ENCODE measurements at places on chromosomes 7 and 10.

GRCh38 chr10:7478727-7479457 is 68.1 kb upstream of the SFMBT2 start:
- no peak for DNase-seq

- DNase-seq: no peak
Observed at GRCh38 chr7:17590221-17590620, 291.8 kb downstream of the AHR start.

GRCh38 chr10:32237644-32238345 is 109.2 kb downstream of the EPC1 start:
- no peak for DNase-seq

DNA sequence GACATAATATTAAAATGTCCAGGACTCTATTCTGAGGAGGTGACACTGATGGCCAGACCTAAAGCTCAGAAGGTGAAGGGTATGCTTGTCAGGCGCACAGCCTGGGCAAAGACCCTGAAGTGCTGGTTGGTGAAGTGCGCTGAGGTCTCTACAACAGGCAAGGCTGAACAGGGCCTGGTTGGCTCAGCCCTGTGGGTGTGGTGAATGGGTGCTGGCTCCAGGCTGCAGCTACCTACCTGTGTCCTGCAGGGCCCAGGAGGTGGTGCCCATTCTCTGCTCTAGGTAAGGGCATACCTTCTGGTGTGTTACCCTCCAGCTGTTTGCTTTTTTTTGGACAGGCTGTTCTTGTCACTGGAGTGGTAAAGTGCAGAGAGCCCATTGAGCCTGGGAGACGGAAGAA is 85.1 kb downstream of the RAMP3 start:
- DNase-seq: no peak

GRCh38 chr10:83214136-83214535 is 925.2 kb upstream of the GHITM start:
- DNase-seq: no peak

- no peak for DNase-seq
Observed at GRCh38 chr10:26157734-26158133, 58.8 kb upstream of the GAD2 start.

DNA sequence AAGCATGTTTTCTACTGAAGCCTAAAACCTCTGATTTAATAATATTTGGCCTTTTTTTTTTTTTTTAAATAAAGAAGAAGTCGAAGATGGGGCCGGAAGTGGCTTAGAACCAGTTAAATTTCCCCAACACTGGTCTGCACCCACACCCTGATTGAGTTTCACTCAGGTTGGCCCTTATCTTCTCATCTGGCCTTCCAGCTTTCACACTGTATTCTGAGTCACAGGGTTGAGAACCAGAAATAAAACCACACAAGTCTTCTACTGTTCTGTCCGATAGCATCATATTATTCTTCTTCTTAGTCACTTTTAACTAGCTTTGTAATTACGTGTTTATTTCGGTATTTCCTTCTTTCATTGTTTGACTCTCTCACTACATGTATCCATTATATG is 9.9 kb downstream of the ZNF365 start:
- DNase-seq: no peak

- peak; percentile 6 for DNase-seq
Observed at GRCh38 chr7:152677808-152678670, 2.1 kb upstream of the XRCC2 start.

DNA sequence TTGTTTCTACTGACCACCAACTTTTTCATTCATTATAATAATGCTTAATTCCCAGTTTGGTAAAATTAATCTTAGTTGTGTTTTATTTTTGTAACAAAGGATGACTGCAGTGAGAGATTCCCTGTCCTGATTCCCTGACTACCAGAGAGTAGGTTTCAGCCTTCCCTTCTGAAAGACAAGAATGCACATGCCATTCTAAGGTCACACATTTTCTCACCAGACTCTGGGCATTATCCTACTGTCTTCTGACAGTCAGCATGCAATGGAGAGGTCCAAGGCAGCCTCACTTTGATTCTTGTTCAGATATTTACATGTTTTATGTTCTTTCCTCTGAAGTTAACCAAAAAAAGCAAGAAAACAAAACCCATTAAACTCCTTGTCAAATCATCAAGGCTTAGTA is 372.7 kb upstream of the CDC14C start:
- no peak for DNase-seq

GRCh38 chr7:115749924-115750323 is 280.6 kb downstream of the TFEC start:
- DNase-seq: no peak

DNA sequence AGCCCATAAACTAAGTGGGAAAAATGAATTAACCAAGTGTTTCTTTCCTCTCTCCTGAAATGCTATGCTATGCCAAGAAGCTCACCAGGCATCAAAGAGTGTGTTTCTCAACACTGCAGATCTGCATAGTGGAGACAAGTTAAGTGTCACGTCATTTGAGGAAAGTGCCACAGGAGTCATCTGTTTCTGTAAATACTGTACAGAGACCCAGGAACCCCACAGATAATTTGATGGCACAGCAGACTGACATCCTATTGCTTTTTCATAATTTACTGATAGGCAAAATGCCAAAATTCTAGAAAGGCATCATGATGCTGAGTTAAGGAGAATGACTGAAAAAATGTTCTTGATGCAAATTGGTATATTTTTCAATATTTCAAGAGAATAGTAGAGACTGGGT is 124.3 kb downstream of the NRCAM start:
- no peak for DNase-seq

DNA sequence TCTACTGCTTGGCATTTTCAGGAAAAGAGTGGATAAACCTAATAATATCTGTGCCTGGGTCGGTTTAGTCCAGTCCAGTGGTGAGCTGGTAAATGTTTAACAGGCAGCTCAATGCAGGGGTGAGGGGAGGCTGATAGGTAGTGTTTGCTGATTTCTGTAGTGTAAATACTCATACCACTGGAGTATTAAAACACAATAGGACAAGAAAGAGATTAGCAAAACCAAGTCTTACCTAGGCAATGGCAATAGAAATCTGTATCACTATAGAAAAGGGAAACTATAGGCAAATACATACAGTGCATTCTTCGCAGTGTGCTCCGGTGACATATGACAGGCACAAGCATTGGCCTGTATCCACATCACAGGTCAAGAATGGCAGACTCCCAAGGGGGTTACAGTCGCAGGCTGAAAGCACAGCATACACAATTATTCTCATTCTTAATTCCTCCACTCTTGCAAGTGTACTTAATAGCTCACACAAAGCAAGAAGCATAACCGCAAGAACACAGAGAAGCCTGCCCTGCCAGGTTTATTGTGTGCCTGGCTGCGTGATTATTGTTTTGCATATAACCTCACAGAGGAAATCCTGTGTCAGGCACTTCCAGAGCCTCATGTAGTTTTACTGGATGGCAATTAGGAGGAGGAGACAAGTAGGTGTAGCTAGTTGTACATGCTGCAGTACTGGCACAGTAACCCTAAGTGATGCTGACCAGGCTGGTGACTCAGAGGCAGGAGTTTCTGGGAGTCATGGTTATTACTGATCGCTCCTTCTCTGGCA is 35.0 kb downstream of the LAMB4 start:
- DNase-seq: no peak

GRCh38 chr10:110655320-110655719 is 11.2 kb downstream of the RBM20 start:
- DNase-seq: no peak

- no peak for DNase-seq
Observed at GRCh38 chr10:86261941-86262687, 104.5 kb downstream of the GRID1 start.

DNA sequence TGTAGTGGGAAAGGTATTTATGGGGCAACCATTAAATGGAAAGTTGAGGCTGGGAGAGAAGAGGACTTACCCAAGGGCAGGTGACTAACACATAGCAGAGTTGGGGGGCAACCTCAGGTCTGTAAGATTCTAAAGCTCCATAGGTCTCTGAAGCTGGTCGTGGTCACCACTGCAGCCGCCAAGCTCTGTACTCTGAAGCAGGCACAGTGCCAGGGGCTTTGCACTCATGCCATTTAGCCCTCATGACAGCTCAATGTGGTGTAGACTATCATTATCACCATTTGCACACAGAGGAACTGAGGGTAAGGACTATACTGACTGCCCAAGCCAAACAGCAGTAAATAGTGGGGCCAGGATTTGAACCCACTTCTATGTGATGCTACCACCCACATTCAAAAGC is 32.5 kb upstream of the TMEM273 start:
- DNase-seq: no peak

- no peak for DNase-seq
Observed at GRCh38 chr10:129744134-129745111, 219.7 kb downstream of the EBF3 start.

GRCh38 chr7:22356701-22357310 is at the start of gene RAPGEF5:
Gene RAPGEF5 (minus strand): TSS chr7:22357154. CDS start chr7:22357060, 94 bp downstream.
- DNase-seq: peak; percentile 55

DNA sequence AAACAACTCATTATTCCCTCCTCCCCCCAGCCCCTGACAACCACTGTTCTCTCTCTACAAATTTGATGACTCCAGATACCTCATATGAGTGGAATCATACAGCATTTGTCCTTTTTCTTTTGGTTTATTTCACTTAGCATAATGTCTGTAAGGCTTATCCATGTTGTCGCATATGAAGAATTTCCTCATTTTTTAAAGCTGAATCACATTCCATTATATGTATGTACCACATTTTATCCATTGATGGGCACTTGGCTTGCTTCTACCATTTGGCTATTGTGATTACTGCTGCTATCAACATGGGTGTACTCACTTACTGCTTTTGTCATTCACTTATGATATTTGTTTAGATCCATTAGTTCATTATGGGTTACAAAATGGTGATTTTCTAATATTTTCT is 112.8 kb downstream of the BUB3 start:
- no peak for DNase-seq

- no peak for DNase-seq
Observed at GRCh38 chr7:128731184-128731583, 8.0 kb upstream of the CALU start.

DNA sequence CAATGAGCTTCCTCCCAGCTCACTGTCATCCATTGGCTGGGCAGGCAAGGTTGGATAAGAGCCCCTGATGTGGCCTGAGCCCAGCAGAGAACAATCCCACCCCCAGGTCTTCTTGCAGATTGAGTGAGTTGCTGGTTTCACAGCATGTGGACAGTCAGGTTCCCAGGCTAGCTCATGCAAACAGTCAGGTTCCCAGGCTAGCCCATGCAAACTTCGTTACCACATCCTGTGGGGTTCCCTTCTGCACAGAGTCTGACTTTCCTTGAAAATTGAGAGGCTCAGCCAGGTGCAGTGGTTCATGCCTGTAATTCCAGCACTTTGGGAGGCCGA is 67.1 kb downstream of the TMEM130 start:
- DNase-seq: no peak

DNA sequence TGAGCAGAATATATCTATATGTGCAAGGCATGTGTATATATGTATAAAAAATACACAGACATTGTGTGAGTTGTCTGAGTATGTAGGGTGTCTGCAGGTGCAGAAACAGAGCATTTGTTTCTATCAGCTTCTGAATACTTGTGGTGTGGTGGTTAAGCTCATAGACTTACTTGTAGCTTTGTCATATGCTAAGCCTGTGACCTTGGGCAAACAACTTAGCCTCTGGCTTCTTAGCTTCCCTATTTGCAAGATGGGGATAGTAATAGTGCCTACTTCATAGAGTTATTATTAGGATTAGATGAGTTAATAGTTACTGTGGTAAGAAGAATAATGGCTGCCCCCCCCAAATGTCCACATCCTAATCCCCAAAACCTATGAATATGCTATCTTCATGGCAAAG is 28.2 kb upstream of the PAX2 start:
- no peak for DNase-seq

GRCh38 chr10:118950997-118951637 is 78.4 kb upstream of the NANOS1 start:
- no peak for DNase-seq

DNA sequence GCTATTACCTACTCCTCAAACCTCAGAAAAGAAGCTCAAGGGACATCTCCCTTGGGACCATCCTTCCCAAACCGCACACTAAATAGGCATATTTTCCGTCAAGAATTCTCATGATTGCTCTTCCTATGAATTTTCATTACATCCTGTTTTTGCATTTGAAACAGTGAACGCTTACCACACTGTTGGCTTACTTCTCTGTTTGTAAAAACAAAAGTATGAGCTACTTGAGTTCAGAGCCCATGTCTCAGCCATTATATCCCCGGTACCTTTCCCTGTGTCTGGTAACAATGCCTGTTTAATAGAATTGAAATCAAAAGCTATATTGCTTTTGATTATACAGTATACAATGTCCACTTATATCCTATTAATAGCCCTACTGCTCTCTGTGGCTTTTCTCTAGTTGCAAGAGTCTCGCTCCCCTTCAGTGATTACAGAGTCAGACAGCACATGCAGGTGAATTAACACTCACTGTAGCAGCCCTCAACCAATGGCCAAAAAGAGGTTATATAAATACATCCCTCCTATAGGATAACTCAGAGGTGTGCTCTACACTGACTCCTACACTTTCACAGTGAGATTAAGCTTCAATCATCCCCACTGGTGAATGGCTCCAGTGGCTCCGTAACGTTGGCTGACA is 264.4 kb downstream of the SORCS1 start:
- no peak for DNase-seq

DNA sequence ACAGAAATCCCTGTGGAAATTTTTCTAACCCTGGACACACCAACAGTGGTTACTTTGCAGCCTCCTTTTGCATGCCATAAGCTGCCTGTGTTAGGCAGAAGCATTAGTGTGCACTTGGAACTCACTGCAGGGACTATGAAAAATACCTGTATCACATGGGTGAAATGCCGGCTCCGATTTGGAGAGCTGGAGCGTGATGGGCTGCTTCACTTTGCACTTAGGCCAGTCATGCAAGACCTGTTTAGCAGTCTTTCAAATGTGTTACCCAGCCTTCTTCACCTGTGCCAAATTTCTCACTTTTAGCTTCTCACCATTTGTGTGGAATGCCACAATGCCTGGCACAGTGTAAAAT is 11.3 kb downstream of the NCOA4 start:
- DNase-seq: no peak

DNA sequence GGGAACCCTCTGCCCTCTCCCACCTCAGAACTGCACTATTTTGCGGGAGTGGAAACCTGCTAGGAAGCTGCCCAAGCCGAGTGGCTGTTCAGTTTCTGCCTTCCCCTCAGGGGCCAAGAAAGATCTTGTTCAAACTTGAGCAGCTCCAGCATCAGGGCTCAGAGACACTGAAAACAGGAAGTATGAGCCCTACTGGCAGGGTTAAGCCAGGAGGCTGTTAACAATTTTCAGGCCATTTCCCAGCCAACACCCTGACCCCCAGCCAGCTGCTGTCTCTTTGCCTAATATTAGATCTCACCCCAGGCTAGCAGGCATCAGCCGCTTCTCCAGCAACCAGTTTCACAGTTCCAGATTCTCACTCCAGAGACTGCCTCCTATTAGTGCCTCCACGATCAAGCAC is 9.2 kb downstream of the PLAU start:
- peak; percentile 62 for DNase-seq

GRCh38 chr10:77789016-77789415 is 137.5 kb downstream of the DLG5 start:
- no peak for DNase-seq

GRCh38 chr7:124459101-124460055 is 306.2 kb downstream of the GPR37 start:
- DNase-seq: no peak
